ENCODE measurements at places on chromosomes 6 and 20. TPM values are rescaled to one million over a fixed set of nuclear protein-coding genes. Genes with fewer than 3 reads are reported as not detected.

The GPX5 gene
- total RNA-seq: not detected

The RRAGD gene
- 8.8 TPM for total RNA-seq

The TTK gene
- 40.7 TPM for total RNA-seq

GRCh38 chr20:483815-484644 is 21.7 kb upstream of the TBC1D20 start:
- H3K27ac ChIP-seq: no peak overlapping the region
- peaks cover 75% of the 10 kb centered on the region for H3K36me3 ChIP-seq
- H3K4me3 ChIP-seq: no peak overlapping the region
- no peak for DNase-seq

GRCh38 chr6:157263146-157263545 is 60.2 kb downstream of the TMEM242 start:
- no peaks in the 10 kb centered on the region for H3K27me3 ChIP-seq
- H3K27ac ChIP-seq: no peak overlapping the region
- no peak for DNase-seq
- no peak overlapping the region for H3K4me3 ChIP-seq
- H3K36me3 ChIP-seq: no peaks in the 10 kb centered on the region
- peaks cover 6% of the 10 kb centered on the region for H3K4me1 ChIP-seq

DNA sequence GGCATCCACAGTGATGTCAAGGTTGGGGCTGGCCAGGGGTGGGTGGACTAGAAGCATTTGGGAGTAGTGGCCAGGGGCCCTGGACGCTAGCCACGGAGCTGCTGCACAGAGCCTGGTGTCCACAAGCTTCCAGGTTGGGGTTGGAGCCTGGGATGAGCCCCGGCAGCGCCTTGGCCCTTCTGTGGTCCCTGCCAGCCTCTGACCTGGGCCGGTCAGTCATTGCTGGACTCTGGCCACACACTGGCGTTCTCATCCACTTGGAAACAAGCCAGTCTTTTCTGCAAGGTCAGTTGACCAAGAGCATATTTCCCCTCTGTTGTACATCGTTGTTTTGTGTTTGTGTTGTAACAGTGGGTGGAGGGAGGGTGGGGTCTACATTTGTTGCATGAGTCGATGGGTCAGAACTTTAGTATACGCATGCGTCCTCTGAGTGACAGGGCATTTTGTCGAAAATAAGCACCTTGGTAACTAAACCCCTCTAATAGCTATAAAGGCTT is 8.4 kb downstream of the PSMA7 start:
- H3K4me3 ChIP-seq: no peak overlapping the region
- no peaks in the 10 kb centered on the region for H3K27me3 ChIP-seq
- peaks cover 49% of the 10 kb centered on the region for H3K4me1 ChIP-seq
- no peak overlapping the region for H3K27ac ChIP-seq

GRCh38 chr6:15023448-15023847 is 222.4 kb upstream of the JARID2 start:
- peak overlapping the region; percentile 61 for H3K27ac ChIP-seq
- no peak overlapping the region for H3K4me3 ChIP-seq
- H3K27me3 ChIP-seq: no peaks in the 10 kb centered on the region
- H3K4me1 ChIP-seq: peaks cover 15% of the 10 kb centered on the region

DNA sequence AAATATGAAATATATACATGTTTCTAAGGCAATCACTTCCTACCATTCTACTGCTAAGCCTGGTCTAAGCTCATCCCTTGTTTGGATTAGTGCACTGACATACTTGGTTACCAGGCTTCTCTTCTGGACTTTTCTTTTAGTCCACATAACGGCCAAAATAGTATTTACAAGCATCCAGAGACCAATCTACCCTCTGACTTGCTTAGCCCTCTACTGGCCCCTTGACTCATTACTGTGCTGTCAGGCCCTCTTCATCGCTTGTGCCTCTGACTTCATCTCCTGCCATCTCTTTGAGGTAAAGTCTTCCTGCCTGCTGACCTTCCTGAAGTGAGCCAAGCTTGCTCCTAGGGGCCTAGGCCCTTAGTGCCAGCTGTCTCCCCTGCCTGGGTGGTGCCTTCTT is 35.1 kb downstream of the TULP4 start:
- DNase-seq: no peak
- peaks cover 17% of the 10 kb centered on the region for H3K36me3 ChIP-seq
- peaks cover 8% of the 10 kb centered on the region for H3K4me1 ChIP-seq
- H3K27me3 ChIP-seq: no peaks in the 10 kb centered on the region

- no peak overlapping the region for H3K4me3 ChIP-seq
- no peaks in the 10 kb centered on the region for H3K4me1 ChIP-seq
- peaks cover 18% of the 10 kb centered on the region for H3K27me3 ChIP-seq
- H3K27ac ChIP-seq: no peak overlapping the region
- DNase-seq: no peak
- peaks cover 5% of the 10 kb centered on the region for H3K36me3 ChIP-seq
These were observed 11.5 kb upstream of the TREML4 start for GRCh38 chr6:41216616-41217015.

DNA sequence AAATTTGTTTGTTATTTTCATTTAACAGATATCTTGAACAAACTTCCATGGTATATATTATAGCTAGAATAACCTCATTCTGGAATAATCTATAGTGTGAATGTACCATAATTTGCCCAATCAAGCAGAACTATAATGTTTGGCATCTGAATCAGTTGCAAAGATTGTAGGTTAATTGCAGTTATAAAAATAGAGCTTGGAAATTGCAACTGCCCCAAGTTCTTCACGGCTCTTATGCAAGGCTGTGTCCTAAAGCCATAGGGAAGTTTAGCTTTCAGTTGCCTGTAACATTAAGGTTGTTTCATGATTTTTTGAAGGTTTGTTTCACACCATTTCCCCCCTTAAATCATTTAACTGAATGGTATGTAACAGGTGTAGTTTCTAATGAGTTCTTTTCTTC is 19.4 kb downstream of the NQO2 start:
- H3K4me1 ChIP-seq: peaks cover 19% of the 10 kb centered on the region
- H3K27me3 ChIP-seq: no peaks in the 10 kb centered on the region
- no peak overlapping the region for H3K4me3 ChIP-seq
- no peak overlapping the region for H3K27ac ChIP-seq
- DNase-seq: no peak
- H3K36me3 ChIP-seq: peaks cover 55% of the 10 kb centered on the region

- H3K36me3 ChIP-seq: peaks cover 23% of the 10 kb centered on the region
- peaks cover 13% of the 10 kb centered on the region for H3K4me1 ChIP-seq
- no peak overlapping the region for H3K4me3 ChIP-seq
These were observed 6.2 kb downstream of the TTPAL start for GRCh38 chr20:44481719-44482416.

DNA sequence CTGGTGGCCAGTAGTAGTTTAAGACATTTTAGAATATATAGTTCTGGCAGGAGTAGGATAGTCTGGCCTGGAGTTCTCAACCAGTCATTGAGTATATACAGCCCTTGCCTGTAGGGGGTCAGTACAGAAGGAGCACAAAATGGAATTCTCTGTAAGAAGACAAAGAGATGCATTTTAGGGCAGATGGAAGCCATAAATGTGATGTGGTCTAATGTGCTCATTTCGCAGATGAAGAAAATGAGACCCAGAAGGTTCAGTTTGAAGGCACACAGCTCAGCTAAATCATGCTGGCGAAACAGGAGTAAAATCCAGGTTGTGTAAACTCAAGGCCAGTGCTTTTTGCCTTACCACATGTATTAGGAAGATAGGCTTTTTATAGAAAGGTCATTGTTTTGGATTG is 29.6 kb downstream of the QKI start:
- H3K27ac ChIP-seq: no peak overlapping the region
- H3K4me3 ChIP-seq: no peak overlapping the region
- H3K27me3 ChIP-seq: no peaks in the 10 kb centered on the region

GRCh38 chr20:57173041-57173440 is 93.4 kb downstream of the BMP7 start:
- no peaks in the 10 kb centered on the region for H3K36me3 ChIP-seq
- no peak overlapping the region for H3K4me3 ChIP-seq
- H3K27me3 ChIP-seq: no peaks in the 10 kb centered on the region
- no peak overlapping the region for H3K27ac ChIP-seq
- DNase-seq: no peak

DNA sequence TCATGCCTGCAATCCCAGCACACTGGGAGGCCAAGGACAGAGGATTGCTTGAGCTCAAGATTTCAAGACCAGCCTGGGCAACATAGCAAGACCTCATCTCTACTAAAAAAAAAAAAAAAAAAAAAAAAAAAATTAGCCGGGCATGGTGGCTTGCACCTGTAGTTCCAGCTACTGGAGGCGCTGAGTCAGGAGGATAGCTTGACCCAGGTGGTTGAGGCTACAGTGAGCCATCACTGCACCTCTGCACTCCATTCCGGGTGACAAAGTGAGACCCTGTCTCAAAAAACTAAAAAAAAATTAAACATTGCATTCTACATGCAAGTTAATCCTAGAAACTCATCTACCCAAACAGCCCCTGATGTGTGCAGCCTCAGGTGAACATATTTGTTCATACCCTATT is 7.3 kb upstream of the TRAM2 start:
- H3K27me3 ChIP-seq: peaks cover 3% of the 10 kb centered on the region
- no peaks in the 10 kb centered on the region for H3K4me1 ChIP-seq
- H3K36me3 ChIP-seq: no peaks in the 10 kb centered on the region
- no peak for DNase-seq
- no peak overlapping the region for H3K4me3 ChIP-seq

- no peaks in the 10 kb centered on the region for H3K36me3 ChIP-seq
- H3K27ac ChIP-seq: no peak overlapping the region
- H3K4me3 ChIP-seq: no peak overlapping the region
- DNase-seq: no peak
- peaks cover 4% of the 10 kb centered on the region for H3K4me1 ChIP-seq
These were observed 40.5 kb downstream of the FAM110A start for GRCh38 chr20:873875-874607.

GRCh38 chr6:109059571-109060021 is 35.0 kb downstream of the SESN1 start:
- DNase-seq: no peak
- peaks cover 24% of the 10 kb centered on the region for H3K4me1 ChIP-seq
- peaks cover 1% of the 10 kb centered on the region for H3K36me3 ChIP-seq
- H3K4me3 ChIP-seq: no peak overlapping the region
- H3K27me3 ChIP-seq: no peaks in the 10 kb centered on the region

DNA sequence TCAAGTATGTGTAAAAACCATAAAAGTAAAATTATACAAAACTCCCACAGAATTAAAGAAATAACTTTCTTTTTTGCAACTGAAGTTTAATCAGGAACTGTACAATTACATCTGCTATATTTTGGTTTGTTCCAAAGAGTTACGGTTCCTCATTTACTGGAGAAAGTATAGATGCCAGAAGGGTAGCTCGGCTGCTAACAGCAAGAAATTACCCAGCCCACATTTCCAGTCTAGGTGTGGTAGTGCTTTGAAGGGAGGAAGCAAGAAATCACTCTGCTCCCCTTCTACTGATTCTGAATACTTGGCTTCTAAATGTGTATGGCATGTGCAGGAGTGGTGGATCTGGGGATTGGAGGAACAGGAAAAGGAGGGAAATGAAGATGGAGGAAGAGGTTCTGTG is 441.3 kb downstream of the CDC5L start:
- peaks cover 12% of the 10 kb centered on the region for H3K36me3 ChIP-seq
- peaks cover 24% of the 10 kb centered on the region for H3K4me1 ChIP-seq
- peak overlapping the region; percentile 3 for H3K27ac ChIP-seq
- H3K27me3 ChIP-seq: no peaks in the 10 kb centered on the region
- no peak for DNase-seq
